ENCODE measurements at places on chromosomes 6 and 20. TPM values are rescaled to one million over a fixed set of nuclear protein-coding genes. Genes with fewer than 3 reads are reported as not detected.

Gene GPLD1
- total RNA-seq: 0.22 TPM

Gene SCRT2
- not detected for total RNA-seq

Gene STMN3
- total RNA-seq: 2.6 TPM

Gene PSORS1C1
- 0.15 TPM for total RNA-seq

Gene SIRPG
- total RNA-seq: not detected

Gene SIRPB2
- total RNA-seq: not detected

Gene GPX5
- total RNA-seq: not detected

Gene EMILIN3
- not detected for total RNA-seq

Gene CD2AP
- 33.4 TPM for total RNA-seq

Gene IL17F
- total RNA-seq: not detected

Gene SFT2D1
- 73.6 TPM for total RNA-seq

Gene MYCT1
- total RNA-seq: 0.37 TPM

Gene MAS1
- total RNA-seq: not detected

Gene RHAG
- not detected for total RNA-seq

Gene DYNLT2
- total RNA-seq: 0.76 TPM

Gene SIRPA
- total RNA-seq: 42.4 TPM

Gene MEI4
- total RNA-seq: not detected

DNA sequence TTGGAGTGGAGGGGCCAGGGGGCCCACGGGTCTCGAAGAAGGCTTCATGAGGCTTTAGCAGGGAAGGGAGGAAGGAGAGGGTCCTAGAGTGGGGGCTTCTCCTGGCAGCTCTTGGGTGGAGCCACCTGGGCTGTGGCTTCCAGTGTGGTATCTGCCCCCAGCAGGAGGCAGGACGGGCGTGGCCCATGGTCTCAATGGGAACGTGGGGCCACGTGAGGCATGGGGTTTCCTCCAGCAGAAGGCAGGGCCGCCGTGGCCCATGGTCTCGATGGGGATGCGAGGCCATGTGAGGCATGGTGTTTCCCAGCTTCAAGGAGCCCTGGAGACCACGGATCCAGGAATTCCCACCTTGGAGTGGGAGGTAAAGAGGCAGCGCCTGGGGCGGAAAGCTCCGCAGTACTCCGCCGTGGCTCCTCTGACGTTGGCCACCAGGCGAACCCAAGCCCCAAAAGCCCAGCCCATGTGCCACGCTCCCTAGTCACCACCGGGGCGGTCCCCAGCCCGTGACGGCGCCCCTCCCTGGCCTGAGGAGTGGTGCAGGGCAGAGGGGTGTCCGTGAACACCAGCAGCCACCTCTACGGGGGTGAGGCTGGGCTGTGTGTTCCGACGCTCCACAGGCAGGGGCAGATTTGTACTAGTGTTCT, 62.0 kb upstream of the GATA5 start:
- DNase-seq: no peak

DNA sequence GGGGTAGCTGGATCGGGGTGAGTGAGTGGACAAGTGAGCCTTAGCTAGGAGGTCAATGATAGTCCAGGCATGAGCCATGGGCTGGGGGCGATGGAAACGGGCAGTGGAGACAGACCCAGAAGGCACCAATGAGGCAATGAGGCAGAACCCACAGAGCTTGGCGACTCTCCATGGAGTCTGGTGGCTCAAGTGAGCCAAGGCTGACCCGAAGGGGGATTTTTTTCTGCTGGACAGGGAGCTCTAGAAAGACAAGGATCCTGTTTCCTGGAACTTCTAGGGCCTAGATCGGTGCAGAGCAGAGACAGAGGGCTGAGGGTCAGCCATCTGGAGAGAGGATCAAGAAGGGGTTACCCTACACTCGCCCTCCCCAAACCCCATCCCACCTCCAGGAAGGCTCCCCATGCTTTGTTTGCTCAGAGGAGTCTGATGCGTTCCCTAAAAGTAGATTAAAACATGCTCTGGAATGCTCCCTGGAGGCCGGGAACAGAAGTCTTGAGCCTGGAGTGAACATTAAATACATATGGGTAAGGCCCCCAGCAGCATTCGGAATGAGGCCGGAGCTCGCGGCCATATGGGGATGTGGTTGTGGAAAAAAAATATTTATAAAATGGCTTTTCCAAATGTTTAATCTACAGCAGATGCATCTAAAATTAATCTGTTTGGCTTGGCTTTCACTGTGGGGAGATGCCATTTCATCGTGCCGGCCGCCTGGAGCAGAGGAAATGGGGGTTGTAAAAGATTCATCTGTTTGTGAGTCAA, 237.8 kb upstream of the PMEPA1 start:
- DNase-seq: peak; percentile 36

- no peak for DNase-seq
Measured at GRCh38 chr6:118656847-118657451, 5.6 kb upstream of the CEP85L start.

GRCh38 chr6:161353208-161353613, 79.3 kb upstream of the AGPAT4 start:
- DNase-seq: peak; percentile 32

DNA sequence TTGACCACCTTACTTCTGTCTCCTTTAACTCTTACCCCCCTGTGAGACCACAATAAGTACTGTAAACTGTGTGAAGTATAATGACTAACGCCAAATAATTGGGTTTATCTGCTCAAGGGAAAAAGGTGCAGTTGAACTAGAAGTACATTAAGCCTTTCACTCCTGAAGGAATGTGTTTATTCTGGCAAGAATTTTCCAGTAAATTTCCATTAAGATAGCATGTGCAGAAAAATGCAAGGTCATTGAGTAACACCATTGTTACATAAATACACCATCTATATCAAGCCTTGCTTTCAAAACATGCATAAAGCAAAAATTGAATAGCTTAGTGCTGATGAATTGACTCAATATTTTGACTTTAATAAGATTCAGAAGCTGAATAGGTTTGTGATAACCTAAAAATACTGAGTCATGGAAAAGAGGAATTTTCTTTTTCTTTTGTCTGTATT, 65.4 kb downstream of the ARHGAP18 start:
- DNase-seq: peak; percentile 73

DNA sequence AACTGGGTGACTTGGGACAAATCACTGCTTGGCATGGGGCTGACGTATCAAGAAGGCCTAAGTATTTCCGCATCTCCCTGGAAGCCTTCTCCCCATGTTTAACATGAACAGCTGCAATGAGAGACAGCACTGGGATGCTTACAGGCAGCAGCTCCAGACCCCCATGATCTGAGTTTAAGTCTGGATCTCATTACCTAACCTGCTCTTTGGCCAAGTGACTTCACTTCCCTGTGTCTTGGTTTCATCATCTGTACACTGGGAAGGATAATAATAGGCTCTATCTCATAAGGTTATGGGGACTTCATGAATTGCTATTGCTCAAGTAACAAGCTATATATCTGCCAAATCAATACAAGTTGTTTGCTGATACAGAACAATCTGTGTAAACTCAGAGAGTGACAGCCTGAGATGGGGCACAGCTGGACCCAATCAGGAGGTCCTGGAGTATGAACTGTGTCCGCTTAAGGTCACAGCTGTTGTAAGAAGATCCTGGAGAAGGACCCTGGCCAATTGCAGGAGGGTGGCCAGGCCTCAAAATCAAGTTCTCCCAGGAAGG, 56.0 kb downstream of the TGM2 start:
- no peak for DNase-seq

GRCh38 chr20:48889140-48889790, 32.2 kb upstream of the ARFGEF2 start:
- no peak for DNase-seq

DNA sequence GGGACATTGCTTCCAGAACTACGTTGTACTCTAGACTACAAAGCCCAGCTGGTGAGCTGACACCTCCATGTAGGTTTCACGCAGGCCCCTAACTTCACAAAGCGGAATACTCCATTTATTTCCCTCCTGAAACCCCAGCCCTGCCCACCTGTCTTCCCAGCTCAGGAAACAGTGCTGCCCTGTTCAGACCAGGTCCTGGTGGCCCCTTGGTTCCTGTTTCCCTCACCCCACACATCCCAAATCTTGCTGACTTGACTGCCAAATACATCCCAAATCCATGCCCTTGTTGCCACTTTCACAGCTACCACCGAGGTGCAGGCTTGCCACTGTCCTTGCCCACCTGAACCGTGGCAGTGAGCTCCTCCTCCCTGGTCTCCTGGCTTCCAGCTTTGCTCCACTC, 113.1 kb upstream of the PTPN1 start:
- DNase-seq: no peak

- peak; percentile 87 for DNase-seq
Measured at GRCh38 chr6:12291839-12292604, 1.9 kb downstream of the EDN1 start.

DNA sequence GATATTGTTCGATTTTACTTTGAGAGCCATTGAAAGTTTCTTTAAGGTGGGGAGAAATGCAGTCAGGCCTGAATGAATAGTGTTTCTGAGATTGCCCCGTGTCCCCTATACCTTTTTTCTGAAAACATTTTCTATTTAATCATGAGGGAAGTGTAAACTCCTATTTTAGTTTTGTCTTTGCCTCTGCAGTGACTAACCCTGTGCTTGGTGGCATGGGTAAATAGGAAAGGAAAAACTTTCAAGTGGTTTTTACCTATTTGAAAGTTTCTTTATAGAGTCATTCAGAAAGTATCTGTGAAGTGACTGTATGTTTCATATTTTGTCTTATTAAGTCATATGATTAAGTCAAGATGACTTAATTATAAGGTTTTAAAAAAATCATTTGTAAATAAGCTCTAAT, 14.5 kb downstream of the SNRNP48 start:
- DNase-seq: no peak

- DNase-seq: no peak
Measured at GRCh38 chr20:51513545-51513944, 29.0 kb downstream of the NFATC2 start.

DNA sequence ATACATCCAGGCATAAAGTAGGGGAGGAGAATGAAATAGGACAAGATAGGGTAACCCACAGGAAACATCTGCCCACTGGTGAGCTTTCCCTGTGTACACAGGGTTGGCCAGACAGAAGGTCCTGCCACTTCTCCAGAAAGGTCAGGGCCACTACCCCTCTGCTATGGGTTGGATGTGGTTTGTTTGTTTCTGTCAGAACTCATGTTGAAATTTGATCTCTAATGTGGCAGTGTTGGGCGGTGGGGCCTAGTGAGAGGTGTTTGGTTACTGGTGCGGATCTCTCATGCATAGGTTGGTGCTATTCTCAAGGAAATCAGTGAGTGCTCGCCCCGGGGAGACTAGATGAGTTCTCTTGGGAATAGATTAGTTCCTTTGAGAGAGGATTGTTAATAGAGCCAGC, 15.6 kb upstream of the MAS1 start:
- no peak for DNase-seq

DNA sequence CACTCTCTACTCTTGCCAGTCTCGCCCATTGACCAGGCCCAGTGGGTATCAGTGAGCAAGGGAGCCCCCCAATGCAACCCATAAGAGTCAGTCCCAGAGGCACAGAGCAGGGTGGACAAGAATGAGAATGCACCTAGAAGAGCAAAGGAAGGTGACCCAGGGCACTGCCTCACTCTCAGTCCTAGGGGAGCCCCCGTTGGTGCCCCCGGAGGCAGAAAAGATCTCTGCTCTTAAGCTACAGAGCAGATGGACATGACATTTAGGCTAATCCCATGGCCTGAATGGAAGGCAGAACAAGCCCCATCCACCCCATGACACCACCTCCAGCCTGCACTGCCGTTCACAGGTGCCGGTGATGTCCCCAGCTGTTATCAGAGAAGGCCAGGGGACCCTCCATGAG, 50.7 kb upstream of the PLEKHG1 start:
- no peak for DNase-seq

DNA sequence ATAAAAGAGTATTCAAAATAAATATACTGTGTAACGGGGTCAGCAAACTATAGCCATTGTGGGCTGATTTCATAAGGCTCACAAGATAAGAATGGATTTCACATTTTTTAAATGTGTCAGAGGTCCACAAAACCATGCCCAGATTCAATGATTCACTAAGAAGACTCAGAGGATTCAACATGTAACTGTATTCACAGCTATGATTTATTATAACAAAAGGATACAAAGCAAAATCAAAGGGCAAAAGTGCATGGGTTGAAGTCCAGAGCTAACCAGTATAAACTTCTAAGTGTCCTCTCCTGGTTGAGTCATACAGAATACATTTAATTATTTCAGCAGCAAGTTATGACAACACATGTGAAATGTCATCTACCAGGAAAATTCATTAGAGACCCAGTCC, 49.2 kb downstream of the TBC1D32 start:
- peak; percentile 45 for DNase-seq

DNA sequence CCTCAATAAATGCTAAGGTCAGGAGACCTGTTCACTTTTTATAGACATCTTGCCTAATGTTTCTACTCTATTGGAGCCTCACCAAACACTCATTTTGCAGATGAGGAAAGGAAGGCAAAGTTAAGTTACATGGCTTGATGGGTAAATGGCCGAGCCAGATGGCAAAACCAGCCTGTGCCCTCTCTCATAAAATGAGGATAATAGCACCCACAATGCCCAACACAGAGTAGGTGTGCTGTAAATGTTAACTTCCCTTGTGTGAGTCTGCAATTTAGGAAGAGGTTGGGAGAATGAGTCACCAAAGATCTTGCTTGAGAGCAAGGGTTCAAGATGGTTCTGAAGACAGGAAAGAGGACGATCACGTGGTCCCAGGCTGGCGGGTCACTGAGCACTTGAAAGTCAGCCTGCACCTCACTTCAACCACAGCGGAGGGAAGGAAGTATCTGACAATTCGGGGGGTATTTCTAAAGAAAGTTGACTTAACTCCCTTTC, 3.3 kb downstream of the KCNK5 start:
- no peak for DNase-seq

- DNase-seq: peak; percentile 70
Measured at GRCh38 chr6:163415620-163416556, 1.4 kb downstream of the QKI start.

GRCh38 chr6:127198549-127198948, 68.1 kb upstream of the RNF146 start:
- DNase-seq: no peak

GRCh38 chr6:21726676-21727075, 133.1 kb downstream of the SOX4 start:
- no peak for DNase-seq

DNA sequence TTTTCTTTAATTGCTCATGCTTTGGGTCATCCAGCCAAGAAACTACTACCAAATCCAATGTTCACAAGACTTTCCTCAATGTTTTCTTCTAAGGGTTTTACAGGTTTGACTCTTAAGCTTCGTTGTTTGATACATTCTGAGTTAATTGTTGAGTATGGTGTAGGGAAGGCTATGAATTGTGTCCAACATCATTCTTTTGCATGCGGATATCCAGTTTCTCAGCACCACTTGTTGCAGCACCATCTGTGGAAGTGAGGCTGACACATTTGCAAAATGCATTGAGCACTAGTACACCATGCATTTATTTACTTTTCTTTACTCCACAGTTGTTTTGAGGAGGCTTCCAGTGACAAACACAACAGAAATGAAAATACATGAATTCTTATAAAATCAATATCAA, 17.2 kb downstream of the MICA start:
- DNase-seq: no peak

- DNase-seq: peak; percentile 43
Measured at GRCh38 chr20:17614176-17614811, 44.4 kb downstream of the DSTN start.

GRCh38 chr20:44022464-44022863, 107.8 kb downstream of the TOX2 start:
- no peak for DNase-seq

DNA sequence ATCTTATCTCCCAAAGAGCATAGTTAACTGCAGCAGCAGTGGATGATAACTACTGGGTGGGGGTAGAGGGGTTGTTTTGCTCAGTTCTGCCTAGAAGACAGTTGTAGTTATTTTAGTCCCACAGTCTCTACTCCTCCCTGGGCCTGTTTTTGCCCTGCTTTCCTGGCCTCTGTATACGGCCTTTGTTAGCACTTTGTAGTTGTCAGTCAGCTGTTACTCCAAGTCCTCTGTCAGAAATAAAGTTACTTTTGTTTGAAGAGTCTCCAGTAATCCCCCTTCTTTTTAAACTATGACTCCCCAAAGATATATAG, 113.9 kb downstream of the SLC16A10 start:
- no peak for DNase-seq
